Osteocyte (in vitro differentiated cells): ENCODE measurements at places on chromosomes 7 and 10.

GRCh38 chr7:2759736-2760097 is 71.7 kb downstream of the AMZ1 start:
- DNase-seq = no peak

- DNase-seq = no peak
Observed at GRCh38 chr10:123746942-123747341, 80.8 kb downstream of the GPR26 start.

DNA sequence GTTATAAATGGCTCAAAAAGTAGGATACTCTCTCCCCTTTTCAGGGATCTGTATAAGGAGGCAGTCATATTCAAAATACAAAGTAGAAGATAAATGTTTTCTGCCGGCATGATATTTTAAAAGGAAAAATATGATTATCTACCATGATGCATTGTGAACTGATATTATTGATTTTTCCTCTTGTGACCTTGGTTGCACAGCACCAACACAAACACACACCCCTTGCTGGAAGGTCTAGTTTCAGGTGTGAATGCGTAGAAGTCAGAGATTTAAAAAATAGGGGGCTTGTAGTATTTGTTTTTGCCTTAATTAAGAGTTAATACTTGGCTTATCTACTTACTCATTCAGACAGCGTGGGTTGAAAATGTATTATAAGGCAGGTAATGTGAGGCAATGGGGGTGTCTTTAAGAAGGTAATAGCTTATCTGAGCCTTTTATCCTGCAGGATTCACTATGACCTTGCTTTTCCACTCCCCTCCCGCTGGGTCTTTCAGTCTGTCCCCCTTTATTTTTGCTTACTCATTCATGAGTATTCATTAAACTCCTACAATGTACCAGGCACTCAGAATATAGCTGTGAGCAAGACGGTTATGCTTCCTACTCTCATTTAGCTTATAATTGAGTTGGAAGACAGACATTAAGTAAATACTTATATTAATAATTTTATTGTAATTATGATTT is 390.6 kb downstream of the SDK1 start:
- no peak for DNase-seq

- DNase-seq = no peak
Observed at GRCh38 chr10:94046098-94046497, 52.4 kb downstream of the PLCE1 start.

DNA sequence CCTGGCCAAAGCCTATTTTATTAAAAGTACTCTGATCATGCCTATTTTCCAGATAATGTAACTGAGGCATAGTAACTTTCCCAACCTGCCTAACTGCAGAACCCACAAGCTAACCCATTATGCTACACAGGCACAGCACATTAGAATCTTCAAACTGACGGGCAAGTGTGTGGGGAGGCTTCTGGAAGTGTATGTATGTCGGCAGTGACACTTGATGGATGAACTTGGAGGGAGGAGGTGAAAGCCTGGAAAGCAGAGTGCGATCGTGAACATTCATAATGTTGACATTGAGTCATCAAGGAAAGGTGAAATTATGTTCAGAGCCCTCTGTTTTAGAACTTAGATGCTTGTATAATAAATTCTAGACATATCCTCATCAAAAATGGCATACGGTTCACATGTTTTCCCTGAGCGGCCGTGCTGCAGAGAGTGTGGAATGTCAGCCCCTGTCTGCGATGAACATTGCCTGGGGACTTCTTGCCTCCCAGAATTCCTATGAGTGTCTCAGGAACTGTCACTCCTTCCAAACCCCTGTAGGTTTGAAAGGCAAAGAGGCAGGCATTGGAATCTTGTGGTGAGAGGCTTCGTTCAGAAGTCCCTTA is 102.4 kb downstream of the SLIT1 start:
- DNase-seq = no peak
